ENCODE measurements at places on chromosomes 7 and 10.

- peak; percentile 77 for DNase-seq
Measured at GRCh38 chr10:19816411-19817230, at the start of gene PLXDC2. Gene PLXDC2 (plus strand): TSS chr10:19816432.

GRCh38 chr10:31475519-31475918 lies 156.5 kb downstream of the ZEB1 start:
- no peak for DNase-seq

DNA sequence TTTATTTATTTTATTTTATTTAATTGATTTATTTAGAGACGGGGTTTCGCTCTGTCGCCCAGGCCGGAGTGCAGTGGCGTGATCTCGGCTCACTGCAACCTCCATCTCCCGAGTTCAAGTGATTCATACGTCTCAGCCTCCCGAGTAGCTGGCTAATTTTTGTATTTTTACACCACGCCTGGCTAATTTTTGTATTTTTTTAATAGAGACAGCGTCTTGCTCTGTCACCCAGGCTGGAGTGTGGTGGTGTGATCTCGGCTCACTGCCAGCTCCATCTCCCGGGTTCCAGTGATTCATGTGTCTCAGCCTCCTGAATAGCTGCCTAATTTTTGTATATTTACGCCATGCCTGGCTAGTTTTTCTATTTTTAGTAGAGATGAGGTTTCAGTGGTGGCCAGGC lies 34.2 kb downstream of the AP5Z1 start:
- no peak for DNase-seq

GRCh38 chr7:53500076-53500475 lies 464.6 kb downstream of the POM121L12 start:
- no peak for DNase-seq

DNA sequence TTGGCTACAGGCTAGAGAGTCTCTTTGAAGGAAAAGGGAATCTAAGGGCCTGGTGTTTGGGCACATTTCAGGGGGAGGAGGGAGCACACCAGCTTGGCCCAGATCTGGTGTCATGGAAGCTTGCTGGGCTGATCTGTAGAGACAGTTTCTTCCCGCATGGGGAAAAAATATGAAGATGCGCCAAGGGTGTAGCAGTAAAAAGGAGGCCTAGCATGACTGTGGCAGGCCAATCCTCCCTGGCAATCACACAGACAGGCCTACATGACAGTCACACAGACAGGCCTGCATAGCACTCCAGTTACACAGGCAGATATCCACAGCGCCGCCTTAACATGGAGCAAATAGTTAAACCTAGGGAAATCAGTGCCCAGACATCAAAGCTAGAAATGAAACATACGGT lies 123.6 kb upstream of the KIF5B start:
- no peak for DNase-seq

DNA sequence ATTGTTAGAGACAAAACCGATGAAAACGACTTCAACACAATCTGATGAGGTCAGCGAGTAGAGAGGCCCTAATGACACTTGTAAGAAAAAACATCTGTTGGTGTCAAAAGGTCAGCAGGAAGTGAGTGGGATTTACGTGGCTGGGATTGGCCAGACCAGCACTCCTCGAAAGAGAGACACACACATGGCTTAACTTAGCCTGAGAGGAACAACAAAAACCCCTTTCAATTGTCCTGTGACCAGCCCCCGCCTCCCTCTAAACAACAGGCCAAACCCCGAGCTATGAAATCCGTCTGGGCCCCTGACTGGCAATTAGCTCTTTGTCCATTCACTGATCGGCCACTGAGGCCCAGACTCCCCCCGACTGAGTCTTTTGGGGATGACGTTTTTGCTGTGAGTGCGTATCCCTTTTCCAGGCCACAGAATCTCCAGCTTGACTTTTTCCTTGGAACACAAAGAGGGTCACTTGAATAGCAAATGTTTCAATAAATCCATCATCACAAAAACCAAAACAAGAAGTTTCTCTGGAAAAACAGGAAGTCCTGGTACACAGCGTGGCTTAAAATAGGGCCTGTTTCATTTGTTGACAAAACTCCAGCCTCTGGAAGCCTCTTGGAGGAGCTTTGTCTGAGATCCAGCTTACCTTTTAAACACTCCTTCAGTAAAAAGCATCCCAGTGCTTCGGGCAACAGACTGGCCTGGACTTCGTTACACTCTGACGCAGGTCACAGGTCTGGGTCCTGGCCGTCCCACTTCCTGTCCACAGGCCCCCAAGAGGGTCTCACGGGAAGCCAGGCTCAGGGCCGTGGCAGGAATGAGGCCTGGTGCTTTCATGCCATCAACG lies 103.0 kb downstream of the CTBP2 start:
- DNase-seq, result peak; percentile 87

- no peak for DNase-seq
Measured at GRCh38 chr10:8617792-8618191, 563.3 kb downstream of the GATA3 start.

DNA sequence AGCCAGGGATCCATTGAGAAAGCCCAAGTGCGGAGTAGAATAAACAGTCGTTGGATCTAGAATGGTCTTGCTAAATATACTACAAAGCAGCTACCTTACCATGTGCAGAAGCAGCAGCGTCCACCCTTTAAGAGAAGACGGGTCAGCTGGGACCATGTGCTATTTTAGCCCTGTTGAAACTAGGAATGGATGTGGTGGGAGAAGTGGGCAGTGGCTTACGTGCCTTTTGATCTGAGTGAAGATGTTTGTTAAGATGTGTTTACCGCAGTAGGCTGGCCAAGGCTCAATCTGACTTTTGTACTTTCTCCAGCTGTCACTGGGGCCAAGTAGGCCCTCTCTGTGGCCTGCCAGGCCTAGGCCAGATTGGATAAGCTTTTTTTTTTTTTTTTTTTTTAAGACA lies 9.2 kb downstream of the HABP2 start:
- no peak for DNase-seq

DNA sequence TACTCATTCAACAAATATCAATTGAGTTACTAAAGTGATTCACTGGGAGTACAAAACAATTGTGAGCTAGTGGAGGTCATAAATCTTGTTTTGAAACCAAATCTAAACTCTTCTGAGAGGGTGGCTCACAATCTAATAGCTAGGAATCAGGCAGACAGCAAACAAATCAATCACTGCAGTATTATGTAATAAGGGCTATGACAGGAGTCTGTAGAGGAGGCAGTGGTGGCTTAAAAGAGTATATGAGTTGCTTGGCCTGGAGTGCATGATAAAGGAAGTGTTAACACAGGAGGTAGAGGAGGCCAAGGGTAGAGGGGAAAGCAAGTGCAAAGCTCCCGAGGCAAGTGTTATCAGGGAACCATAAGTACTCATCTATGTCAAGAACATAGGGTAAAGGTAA lies 16.5 kb downstream of the MYPN start:
- DNase-seq, result no peak

GRCh38 chr7:36459236-36459960 lies 69.7 kb downstream of the ANLN start:
- DNase-seq, result no peak

DNA sequence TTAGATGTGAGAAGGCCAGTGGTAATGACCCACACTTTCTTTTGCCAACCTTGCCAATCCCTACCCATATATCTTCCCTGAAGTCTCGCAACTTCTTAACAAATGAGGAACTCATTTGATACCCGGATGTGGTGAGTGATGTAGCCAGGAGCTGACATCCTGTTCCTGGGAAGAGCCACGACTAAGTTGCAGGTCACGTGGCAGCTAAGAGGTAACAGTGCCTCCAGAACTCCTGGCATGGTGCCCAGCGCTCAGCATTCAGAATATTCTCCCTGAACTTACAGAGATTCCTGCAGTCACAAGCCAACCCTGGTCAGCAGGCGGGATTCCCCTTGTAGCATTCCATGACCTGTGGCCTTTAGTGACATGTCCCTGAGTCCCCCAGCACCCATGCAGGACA lies 282.5 kb downstream of the GALNT17 start:
- DNase-seq, result no peak

DNA sequence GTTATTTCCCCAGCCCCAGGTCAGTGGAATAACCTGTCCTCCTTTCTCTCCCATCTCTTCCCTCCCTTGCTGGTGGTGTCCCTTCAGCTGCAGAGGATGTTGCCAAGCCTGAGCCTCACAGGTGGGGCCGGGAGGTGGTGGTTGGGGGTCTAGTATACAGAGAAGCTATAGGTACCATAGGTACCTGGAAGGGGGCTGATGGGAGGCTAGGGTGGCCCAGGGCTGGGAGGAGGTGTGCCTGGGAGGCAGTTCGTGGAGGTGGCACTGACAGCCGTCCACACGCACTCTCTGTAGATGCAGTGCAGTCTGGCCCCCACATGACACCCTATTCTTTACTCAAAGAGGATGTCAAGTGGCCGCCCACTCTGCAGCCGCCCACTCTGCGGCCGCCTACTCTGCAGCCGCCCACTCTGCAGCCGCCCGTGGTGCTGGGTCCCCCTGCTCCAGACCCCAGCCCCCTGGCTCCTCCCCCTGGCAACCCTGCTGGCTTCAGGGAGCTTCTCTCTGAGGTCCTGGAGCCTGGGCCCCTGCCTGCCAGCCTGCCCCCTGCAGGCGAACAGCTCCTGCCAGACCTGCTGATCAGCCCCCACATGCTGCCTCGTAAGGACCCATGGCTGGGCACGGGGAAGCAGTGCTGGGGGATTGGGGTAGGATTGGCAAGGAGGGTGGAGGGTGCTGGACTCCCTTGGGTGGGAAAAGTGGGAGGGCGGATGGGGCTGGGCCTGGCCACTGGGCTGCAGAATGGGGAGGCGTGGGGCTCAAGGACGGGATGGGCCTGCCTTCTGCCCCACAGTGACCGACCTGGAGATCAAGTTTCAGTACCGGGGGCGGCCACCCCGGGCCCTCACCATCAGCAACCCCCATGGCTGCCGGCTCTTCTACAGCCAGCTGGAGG lies 9.5 kb downstream of the IRF5 start:
- DNase-seq, result no peak

DNA sequence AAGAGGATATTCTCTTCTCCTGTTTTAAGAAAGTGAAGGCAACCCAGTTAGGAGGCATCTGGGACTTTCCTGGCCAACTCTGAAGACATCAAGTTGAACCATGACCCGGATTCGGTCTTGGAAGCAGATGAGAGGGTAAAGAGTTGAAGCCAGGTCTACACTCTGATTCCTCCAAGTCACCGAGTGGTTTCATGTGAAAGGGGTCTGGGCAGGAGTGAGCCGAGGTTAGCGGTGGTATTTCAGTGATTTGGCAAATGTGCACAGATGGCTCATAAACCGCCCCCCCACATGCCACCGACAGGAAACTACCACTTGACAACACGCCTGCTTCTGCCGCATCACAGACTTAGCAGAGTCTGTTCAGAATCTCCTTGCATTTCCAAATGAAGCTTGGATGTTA lies 11.4 kb upstream of the REPIN1 start:
- no peak for DNase-seq

DNA sequence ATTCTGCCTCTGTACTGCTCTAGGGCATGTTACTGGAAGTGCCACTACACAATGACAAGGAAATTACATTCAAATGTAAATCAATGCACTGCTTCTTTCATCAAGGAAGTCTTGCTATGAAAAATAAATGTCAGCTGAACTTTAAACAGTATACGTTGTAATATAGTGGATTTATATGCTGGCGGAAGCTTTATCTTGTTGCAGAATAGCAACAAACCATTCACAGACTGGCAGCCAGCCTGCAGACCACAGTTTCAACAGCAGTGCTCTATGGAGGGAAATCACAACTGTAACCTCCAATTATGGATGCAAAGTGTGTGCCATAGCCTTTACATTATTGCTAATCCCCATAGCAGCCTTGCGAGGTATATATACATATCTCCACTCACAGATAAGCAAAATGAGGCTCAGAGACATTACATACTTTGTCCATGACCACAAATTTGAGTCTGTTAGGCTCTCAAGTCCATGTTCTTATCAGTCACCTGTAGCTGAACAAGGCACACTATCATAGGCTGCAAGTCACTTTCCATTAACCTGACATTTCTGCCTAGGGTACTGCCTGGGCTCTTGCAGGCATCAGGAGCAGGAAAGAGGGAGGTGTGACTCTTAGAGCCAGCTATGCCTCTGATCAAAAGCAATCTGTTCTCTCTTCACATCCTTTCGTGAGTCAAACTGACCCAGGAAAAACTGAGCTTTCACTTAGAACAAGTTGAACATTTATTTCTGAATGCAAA lies 22.6 kb downstream of the COL28A1 start:
- DNase-seq, result no peak

DNA sequence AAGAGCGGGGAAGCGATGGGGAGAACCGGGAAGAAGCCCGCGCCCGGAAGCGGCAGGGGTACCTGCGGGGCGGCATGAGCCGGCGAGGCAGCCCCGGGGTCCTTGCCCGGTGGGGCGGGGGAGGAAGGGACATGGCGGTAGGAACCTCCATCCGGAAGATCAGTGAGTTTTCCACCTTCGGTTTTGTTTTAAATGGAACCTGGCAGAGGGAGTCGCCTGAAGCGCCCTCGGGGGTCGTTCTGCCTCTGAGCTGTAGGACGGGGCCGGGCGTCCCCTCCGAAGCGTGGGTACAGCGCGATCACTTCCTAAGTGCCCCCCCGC lies 471 bp downstream of the PFKP start:
- no peak for DNase-seq

DNA sequence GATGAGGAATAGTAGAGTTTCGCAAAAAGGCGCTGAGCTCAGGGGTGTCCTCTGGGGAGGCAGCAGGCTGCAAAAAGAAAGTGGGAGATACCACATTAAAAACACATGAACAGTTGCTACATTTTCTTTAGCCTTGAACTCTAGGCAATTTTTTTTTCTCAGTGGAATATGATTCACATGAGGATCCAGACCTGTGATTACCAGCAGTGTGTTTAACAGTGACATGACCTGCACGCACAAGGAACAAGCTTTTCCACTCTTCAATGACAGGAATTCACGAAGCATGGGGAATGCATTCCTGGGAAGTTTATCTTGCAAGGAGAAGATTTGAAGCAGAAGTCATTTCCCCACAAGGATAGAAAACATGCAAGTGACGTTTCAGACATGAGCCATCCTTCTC lies 161.6 kb downstream of the ITGA8 start:
- DNase-seq, result no peak

- no peak for DNase-seq
Measured at GRCh38 chr10:31197886-31198285, 121.1 kb upstream of the ZEB1 start.

Data from tibial artery (tissue), 4 donors.